ENCODE measurements at places on chromosomes 3 and 15.

DNA sequence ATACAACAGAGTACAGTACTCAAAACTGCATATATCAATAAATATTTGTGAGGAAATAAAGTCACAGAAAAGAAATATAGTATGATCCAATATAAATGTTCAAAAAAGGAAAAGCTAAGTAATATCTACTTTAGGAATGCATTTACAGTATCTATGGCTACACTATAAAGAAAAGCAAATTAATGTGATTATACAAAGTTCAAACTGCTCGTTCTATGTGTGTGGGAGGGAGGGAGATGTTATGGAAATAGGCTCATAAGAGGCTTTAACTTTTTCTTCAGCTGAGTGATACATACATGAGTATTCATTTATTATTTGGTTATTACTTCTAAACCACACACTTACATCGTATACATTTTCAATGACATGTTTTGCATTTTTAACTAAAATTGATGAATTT lies 377.7 kb upstream of the AGTR1 start:
- no peak for DNase-seq

GRCh38 chr3:146134348-146135117 lies 26.5 kb downstream of the PLOD2 start:
- DNase-seq: no peak

- no peak for DNase-seq
These were observed 965.3 kb upstream of the CFAP20DC start for GRCh38 chr3:60015032-60015705.

DNA sequence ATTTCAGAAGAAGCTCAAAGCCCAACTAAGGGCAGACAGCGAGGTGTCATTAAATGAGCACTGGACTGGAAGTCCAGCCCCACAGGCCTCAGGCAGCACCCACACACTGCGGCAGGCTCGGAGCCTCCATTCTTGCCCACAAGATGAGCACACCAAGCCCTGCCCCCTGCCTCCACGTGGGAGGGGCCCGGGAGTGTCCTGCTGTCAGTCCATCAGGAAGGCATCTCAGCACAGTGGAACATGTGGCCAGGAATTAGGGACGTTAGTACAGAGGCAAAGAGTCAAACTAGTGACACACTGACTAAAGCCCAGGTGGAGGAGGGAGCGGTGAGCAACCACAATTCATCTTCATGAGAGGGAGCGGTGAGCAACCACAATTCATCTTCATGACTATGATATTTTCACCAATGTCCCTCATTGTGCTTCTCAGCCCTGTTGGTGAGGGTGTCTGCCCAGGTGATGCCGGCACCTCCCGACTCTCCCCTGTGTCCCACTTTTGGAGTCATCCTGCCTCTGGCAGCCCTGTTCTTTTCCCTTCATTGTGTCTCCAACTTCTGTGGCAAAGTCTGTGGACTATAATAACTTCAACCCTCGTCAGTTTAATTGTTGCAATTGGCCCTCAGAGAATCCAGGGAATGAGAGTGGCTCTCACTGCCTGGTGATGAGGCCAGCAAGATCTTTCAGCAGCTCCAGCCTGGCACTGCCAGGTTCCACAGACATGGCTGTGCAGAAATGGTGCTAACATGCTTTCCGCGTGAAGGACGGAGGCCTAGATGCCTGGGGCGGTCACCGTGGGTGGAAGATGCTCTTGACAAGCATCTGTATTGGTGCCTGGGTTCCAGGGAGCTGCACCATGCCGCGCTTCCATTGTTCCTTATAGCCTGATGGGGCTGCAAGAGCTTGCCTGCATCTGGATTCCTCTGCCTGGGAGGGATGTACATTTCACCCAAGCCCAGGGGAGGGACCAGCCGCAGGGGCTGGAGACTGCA lies 23.1 kb upstream of the SKOR1 start:
- DNase-seq: no peak

DNA sequence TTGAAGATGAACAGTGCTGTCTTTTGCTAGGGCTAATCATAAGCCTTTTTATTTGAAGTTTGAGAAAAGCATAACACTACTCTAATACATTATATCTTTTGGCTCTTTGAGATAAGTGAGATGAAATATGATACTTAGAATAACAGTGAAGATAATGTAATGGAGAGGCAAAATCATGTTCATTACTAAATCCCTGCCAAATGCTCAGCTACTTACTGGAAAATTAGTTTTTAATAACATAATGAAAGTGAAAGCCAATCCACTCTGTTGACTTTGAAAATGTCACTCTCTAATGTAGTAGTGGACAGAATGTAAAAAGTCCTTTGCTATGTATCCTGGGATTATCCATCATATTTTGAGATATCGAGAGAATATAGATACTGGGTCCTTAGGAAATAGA lies 35.9 kb upstream of the MYH15 start:
- DNase-seq: no peak

DNA sequence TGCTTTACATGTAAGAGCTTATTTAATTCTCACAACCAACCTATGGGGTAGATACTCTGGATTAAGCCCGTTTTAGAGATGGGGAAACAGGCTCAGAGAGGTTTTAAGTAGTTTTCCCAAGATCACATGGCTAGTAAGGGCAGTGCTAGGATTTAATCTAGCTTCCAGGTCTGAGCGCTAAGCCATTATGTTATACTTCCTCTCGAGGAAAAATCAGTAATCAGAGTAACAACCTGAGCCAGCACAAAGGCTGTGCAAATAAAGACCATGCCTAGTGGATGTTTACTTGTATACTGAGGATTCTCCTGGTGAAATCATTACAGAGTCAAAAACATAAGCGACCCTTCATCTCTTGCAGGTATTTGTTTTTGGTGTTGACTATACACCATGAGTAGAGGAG lies 9.0 kb downstream of the FSTL1 start:
- DNase-seq: no peak

- DNase-seq: no peak
These were observed 73.2 kb downstream of the TBC1D2B start for GRCh38 chr15:78004222-78004727.

- peak; percentile 66 for DNase-seq
These were observed 23.6 kb downstream of the STXBP5L start for GRCh38 chr3:120931593-120931992.

DNA sequence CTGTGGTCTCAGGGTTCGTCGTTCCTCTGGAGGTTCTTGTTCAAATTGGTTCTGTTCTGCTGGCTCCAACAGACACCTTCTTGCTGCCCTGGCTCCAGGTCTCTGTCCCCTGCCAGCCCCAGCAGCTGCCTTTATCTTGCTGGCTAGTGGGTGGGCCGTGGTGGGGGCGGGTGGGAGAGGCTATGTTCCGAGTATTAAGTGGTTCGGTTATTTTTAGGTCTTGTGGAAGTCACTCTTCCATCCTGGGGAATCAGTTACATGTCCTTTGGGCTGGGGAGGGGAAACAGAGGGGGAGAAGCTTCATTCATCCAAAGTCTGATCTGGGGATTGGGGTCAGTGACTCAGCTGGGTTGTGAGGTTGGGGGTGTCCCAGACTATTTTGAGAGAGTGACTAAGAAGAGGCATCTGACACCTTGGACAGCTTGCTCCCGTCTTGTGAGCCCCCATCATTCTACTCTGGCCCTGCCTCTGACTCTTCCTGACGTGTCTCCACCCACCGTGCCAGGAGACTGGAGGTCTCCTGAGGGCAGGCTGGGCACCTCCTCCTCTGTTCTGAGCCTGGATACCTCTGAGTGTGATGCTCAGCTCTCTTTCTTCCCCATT lies at the start of gene XIRP1:
Gene XIRP1 (minus strand): TSS at position 106 of the 603 bp plus-strand sequence. CDS start 3,150 bp downstream, outside the sequence.
- DNase-seq: no peak

DNA sequence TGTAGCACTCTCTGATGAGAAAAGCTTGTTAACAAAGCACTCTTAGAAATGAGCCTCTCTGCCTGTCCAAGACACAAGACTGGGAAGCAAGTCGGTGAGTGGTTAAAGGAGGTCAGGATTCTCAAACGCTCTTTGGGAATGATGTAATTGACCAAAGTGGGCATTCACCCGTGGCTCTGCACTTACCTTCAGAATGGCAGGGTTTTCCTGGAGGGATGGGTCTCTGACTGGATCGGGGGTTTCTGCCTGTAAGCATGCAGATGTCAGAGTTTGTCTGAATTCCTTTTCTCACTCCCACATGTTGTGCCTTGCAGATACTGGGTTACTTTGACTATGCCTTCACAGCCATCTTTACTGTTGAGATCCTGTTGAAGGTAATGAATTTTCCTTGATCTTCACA lies 106.3 kb downstream of the CHDH start:
- DNase-seq: no peak

GRCh38 chr3:109548192-109548938 lies 211.0 kb upstream of the DPPA4 start:
- DNase-seq: no peak

- DNase-seq: no peak
These were observed 5.4 kb downstream of the IFT122 start for GRCh38 chr3:129445471-129445870.

DNA sequence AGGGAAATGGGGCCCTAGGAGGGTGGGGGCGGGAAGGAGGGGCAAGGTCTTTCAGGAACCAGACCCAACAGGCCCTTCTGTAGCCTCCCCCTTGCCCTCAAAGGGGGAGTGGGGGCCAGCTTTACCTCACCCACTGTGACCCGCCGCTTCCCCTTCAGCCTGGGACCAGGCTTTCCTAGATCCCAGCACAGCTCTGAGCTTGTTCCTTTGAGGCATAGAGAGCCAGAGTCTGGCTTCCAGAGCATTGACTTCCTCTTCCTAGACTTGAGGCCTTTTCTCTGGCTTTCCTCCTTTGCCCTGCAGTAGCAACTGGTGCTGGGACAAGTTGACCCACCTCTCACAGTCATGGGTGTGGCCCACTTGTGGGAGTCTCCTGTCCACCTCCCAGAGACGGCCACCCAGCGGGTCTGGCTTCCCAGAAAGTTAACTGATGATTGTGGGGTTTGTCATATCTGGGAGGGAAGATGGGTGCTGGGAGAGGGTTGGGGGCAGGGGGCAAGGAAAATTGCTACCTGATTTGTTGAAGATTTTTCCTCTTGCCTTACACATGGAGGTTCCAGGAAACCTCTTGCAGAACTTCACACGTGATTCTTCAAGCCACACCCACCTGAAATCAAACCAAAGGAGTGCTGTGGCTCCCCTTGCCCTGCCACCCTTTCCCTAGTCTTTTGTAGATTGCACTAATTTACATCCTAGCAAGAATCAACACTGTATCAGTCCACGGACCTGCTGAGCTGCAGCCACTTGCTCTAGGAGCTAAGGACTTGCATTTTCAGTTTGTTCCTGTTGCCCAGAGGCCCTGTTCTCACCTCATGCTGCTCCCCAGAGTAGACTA lies 4.1 kb upstream of the CHST14 start:
- DNase-seq: no peak

- no peak for DNase-seq
These were observed at the start of gene ARPIN for GRCh38 chr15:89912674-89913396. ARPIN (minus strand) TSS chr15:89912952; CDS start chr15:89912835, 117 bp downstream.

DNA sequence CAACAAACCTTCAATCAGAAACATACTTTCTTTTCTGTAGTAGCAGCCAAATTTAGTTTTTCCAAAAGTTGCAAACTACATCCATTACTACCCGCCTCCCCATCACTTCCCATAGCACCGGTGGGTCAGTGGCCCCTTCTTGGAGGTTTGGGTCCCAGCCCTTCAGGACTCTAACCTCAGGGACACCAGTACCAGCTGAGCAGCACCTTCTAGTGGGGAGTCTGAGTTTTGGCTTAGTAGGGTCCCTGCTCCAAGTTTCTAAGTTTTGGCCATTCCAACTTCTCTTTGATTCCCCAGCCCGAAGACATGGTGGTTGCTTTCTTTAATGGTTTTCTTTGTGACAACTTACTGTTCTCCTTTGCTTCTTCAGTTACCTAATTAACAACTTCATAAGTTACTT lies 160.6 kb downstream of the ECT2 start:
- DNase-seq: no peak

GRCh38 chr15:101137312-101137940 lies 114.4 kb downstream of the CHSY1 start:
- DNase-seq: no peak

DNA sequence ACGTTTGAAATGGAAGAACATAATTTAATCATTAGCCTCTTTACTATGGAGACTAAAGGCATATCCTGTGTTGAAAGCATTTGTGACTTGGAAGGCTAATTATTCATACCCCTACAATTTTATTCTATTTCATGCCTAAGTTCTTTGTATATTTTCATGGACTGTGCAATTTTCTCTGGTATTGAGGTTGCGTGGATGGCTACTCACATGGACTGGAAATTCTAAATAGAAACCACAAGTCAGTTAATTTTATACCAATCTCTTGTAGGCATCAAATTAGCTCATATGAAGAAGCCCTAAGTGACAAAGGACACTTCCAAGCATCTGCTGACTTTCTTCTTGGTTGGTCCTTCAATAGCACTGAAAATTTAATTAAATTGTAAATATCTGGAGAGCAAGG lies 1353.5 kb downstream of the ROBO1 start:
- DNase-seq: no peak

GRCh38 chr3:136120373-136121348 lies 75.5 kb downstream of the MSL2 start:
- DNase-seq: no peak

- no peak for DNase-seq
These were observed 108.8 kb downstream of the NTRK3 start for GRCh38 chr15:88147760-88148159.

GRCh38 chr3:147361454-147362420 lies 44.6 kb downstream of the ZIC4 start:
- DNase-seq: no peak

GRCh38 chr15:77836121-77836692 lies 203.5 kb upstream of the LINGO1 start:
- DNase-seq: no peak

GRCh38 chr15:99431661-99432091 lies 134.1 kb upstream of the MEF2A start:
- no peak for DNase-seq

GRCh38 chr3:195867631-195868335 lies 40.6 kb downstream of the TNK2 start:
- no peak for DNase-seq

DNA sequence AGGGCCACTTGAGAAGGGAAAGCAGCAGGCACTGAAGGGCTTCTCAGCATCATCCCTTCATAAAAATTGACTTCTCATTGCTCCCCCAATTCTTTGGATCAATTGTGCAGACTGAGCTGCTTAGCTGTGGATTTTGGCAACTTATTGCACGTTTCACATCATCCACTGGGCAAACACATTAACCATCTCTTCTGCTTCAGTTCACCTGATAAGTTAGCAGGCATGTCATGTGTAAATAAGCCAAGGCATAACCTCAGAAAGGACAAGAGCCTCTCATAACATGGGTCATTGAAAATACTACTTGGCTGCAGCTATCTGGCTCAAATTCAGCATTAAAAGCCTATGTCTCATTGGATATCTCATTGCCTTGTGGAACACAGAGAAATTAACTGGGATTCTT lies 366.5 kb downstream of the LRRC3B start:
- DNase-seq: no peak

GRCh38 chr3:145266368-145266767 lies 894.6 kb downstream of the PLOD2 start:
- no peak for DNase-seq

GRCh38 chr3:137760341-137761098 lies 3.6 kb upstream of the SOX14 start:
- DNase-seq: no peak
